Renal cortex interstitium (tissue), 15 donors: ENCODE measurements at places on chromosomes 16 and 17. TPM values are rescaled to one million over a fixed set of nuclear protein-coding genes. Genes with fewer than 3 reads are reported as not detected.

The KRTAP4-6 gene
- not detected for polyA plus RNA-seq

The SOST gene
- polyA plus RNA-seq, result 45.9 TPM

The CARD14 gene
- 0.75 TPM for polyA plus RNA-seq

The CYBA gene
- polyA plus RNA-seq, result 157 TPM

The SGF29 gene
- polyA plus RNA-seq, result 25.1 TPM

The CCL18 gene
- polyA plus RNA-seq, result not detected

The EME1 gene
- 9.5 TPM for polyA plus RNA-seq

The RMI2 gene
- 27.1 TPM for polyA plus RNA-seq

The PAQR4 gene
- polyA plus RNA-seq, result 8.3 TPM

The SCRN2 gene
- 54.9 TPM for polyA plus RNA-seq

The SGCA gene
- polyA plus RNA-seq, result 0.98 TPM

The HOXB1 gene
- 0.91 TPM for polyA plus RNA-seq

The TEDC2 gene
- polyA plus RNA-seq, result 11.8 TPM

The CCL7 gene
- polyA plus RNA-seq, result not detected

The HS3ST3A1 gene
- 5.3 TPM for polyA plus RNA-seq

The ADORA2B gene
- 1.3 TPM for polyA plus RNA-seq

The GRAPL gene
- 6.4 TPM for polyA plus RNA-seq

The MYL11 gene
- 4.5 TPM for polyA plus RNA-seq

The NLRC3 gene
- polyA plus RNA-seq, result 2.1 TPM

The TAC4 gene
- polyA plus RNA-seq, result 0.82 TPM

The RPL38 gene
- 1,164 TPM for polyA plus RNA-seq
